ENCODE measurements at places on chromosomes 5 and 9. TPM values are rescaled to one million over a fixed set of nuclear protein-coding genes. Genes with fewer than 3 reads are reported as not detected.

DNA sequence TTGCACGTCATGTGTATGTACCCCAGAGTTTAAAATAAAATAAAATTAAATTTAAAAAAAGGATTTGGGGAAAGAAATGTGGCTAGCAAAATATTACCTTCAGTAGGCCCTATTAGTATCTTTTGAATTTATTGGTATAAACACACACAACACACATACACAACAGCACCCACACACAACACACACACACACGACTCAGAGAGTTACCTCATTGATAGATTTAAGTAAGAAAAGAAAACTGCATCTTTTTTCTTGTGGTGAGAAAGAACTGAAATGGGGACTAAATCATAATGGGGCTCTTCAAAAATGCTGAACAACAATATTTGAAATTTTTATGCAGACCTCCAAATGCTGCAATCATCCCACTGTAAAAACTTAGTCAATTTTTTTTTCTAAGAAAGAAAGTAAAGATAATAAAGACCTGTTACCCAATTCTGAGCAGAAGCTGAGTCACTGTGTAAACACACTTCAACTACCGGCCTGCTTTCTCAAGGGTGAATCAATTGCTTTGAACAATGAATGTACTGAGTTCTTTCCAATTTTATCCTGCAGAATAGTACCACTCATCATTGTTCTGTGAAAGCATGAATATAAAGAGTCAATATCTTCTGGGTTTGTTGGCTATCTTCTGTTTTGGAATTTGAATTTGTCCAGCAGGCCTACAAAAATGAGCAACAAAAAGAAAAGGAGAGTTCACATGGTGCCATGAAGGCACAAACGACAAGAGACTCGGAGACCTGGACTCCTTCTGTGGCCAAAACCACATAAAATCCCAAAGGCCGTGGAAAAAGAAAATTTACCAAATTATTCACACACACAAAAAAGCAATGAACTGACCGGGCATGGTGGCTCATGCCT lies 57.9 kb upstream of the CCNG1 start:
- no peak for DNase-seq

Gene LECT2
- polyA plus RNA-seq, result 3.6 TPM

- DNase-seq, result no peak
Observed at GRCh38 chr5:142492781-142493281, 168.0 kb upstream of the SPRY4 start.

DNA sequence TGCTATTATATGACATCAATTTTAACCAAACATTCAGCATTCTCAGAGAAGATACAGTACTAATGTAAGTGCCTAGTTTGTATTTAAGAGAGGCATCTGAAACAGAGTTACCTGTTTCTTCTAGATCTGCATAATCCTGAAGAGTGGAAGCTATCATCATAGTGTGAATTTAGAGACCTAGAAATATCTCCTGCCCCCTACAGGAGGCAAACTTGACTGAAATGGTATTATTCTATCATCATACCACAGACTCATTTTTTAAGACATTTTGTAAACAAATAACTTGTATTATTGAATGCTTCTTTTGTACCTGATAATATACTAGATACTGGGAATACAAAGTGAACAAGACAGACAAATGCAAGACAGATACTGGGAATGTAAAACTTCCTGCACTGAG lies 216.8 kb upstream of the RPS23 start:
- DNase-seq, result no peak

Gene NINJ1
- 40.5 TPM for polyA plus RNA-seq

Gene HRH2
- polyA plus RNA-seq, result 2.5 TPM

DNA sequence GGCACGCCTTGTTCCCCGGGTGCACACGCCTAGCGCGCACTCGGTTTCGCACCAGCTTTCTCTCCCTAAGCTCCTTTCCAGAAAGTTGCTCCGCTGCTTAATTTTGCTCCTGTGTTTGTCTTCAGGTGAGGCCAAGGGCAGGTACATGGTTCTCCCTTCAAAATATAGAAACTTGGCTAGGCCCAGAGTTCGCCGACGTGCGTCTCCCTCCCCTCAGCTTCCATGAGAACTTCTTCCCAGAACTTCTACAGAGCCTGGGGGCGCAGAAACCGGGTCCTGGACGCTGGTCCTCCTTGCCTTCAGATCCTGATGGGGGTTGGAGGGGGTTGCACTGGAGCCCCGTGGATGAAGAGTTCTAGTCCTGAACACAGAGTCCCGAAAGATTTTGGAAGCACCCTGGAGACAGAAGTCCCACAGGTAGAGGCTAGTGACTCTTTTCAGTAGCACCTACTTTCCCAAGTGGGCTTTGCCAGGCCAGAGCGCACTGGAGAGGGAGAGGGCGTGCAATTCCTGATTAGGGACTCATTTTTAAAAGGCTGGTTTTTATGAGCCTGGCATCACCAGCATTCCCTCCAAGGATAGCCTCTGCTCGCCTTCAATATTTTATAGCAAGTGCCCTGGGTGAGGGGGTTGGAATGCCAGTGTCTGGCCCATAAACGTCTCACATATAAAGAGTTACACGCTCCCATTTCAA lies 128.4 kb downstream of the TMEM174 start:
- no peak for DNase-seq

DNA sequence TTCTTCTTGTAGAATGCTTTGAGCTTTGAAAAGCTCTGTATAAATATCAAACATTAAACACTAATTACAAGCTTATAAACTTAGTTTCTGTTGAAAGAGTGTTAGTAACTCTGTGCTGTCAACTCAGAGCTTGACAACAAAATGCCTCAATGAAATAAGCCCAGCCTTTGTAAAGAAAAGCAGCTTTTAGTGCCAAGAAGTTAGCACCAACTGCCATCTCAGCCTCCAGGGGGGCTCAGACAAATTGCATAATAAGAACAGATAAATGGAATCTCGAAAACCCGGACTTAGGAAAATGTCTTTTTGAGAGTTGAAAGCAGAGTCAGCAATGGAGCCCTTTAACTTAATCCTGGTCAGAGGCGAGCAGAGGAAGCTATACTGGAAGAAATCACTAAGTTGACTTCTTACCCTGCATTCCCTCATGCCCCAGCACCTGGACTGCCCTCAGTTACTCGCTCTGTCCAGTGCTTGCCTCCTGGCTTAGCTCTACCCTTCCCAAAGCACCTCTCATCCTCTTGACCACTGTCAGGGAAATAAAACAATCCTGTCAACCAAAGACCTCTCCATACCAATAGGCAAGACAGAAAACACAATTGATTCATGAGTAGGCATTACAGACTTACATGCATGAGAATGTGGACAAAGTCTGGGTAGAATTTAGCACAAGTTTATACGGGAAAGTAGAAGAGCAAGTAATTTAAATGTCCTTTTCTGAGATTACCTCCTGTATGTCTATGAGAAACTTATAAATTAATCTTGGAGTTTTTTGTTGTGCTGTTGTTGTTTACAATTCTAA lies 352.7 kb downstream of the ZNF608 start:
- no peak for DNase-seq

GRCh38 chr9:88571419-88571818 lies 36.4 kb downstream of the NXNL2 start:
- DNase-seq, result no peak

DNA sequence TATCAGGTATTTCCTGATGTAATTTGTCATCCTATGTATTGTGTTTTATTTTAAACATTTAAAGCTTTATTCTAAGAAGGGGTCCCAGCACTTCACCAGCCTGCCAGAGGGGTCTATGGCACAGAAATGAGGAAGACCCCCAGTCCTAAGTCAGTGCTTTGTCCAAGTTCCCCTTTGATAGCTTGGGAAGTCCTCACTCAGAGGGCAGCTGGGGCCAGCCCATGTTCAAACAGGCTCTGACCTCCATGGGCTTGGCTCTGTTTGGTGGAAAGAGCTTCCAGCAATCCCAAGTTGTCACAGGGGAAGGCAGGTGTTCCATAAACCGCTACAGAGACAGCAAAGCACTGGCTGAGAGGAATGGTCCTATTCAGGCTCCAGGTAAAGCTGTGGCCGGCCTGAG lies 26.6 kb upstream of the AKNA start:
- DNase-seq, result no peak

Gene TUSC1
- 18.1 TPM for polyA plus RNA-seq

Measured in left renal cortex interstitium (tissue), 4 donors.